HT1080 (cell line): ENCODE measurements at places on chromosomes 5 and 9. TPM values are rescaled to one million over a fixed set of nuclear protein-coding genes. Genes with fewer than 3 reads are reported as not detected.

LRRC19 gene
- not detected in 2 replicates for total RNA-seq

RPL7A gene
- total RNA-seq = 2,307 and 2,771 TPM in 2 replicates

KCNIP1 gene
- not detected in 2 replicates for total RNA-seq

NTRK2 gene
- total RNA-seq = not detected in 2 replicates

HBEGF gene
- 55.7 and 61.2 TPM in 2 replicates for total RNA-seq

PRRX2 gene
- total RNA-seq = not detected in 2 replicates

SFXN1 gene
- total RNA-seq = 167 and 176 TPM in 2 replicates

TPM2 gene
- 405 and 411 TPM in 2 replicates for total RNA-seq

ACTBL2 gene
- 0.47 and 0.80 TPM in 2 replicates for total RNA-seq

SLC36A2 gene
- not detected in 2 replicates for total RNA-seq

FOXD4 gene
- 1.1 and 1.2 TPM in 2 replicates for total RNA-seq

PCA3 gene
- not detected in 2 replicates for total RNA-seq

SEMA6A gene
- 0.11 and 0.37 TPM in 2 replicates for total RNA-seq

PPP3R2 gene
- total RNA-seq = not detected in 2 replicates

KIF4B gene
- not detected in 2 replicates for total RNA-seq

TMEM252 gene
- total RNA-seq = not detected in 2 replicates

PGM5 gene
- total RNA-seq = 0.20 and 0.63 TPM in 2 replicates
